H54 (cell line): ENCODE measurements at places on chromosomes 2 and 18.

DNA sequence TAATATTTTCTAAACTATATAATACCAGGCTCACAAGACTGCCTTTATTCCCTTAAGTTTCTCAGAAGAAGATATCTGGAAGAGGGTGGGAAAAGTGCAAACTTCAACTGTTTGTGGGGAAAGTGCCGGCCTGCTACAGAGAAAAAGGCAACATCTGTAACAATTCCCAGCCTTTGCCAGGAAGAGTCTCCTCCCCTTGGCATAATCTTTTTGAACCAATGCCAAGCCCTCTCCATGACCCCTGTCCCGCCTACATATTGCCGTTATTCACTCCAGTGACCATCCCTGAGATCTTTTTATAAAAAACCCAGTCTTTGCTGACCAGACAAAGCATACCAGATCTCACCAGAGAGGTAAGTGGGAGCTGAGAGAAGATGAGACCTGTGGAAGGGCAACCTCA, at the start of gene REG3G:
Gene REG3G (plus strand): TSS at position 282 of the 400 bp plus-strand sequence. CDS start 392 bp downstream, outside the sequence.
- no peak for DNase-seq

GRCh38 chr2:136215908-136216472, 98.0 kb upstream of the CXCR4 start:
- no peak for DNase-seq

- no peak for DNase-seq
Observed at GRCh38 chr2:128424406-128425171, 105.9 kb upstream of the HS6ST1 start.

- no peak for DNase-seq
Observed at GRCh38 chr2:192438239-192438638, 243.5 kb upstream of the TMEFF2 start.

DNA sequence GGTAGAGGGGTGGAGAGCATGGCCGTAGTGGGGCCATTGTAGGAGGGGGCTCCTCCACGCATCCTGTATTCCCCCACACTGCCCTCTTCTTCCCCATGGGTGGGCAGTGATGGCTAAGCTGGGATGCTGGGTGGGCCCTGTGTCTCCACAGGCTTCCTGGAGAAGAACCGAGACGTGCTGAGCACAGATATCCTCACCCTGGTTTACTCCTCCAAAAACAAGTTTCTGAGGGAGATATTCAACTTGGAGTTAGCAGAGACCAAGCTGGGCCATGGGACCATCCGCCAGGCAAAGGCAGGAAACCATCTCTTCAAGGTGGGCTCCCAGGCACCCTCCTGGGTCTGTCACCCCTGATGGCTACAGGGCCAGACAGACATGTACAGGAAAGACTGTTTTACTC, 52.8 kb downstream of the MYO7B start:
- DNase-seq = no peak

GRCh38 chr2:240627736-240628506, 2.6 kb downstream of the GPR35 start:
- no peak for DNase-seq

DNA sequence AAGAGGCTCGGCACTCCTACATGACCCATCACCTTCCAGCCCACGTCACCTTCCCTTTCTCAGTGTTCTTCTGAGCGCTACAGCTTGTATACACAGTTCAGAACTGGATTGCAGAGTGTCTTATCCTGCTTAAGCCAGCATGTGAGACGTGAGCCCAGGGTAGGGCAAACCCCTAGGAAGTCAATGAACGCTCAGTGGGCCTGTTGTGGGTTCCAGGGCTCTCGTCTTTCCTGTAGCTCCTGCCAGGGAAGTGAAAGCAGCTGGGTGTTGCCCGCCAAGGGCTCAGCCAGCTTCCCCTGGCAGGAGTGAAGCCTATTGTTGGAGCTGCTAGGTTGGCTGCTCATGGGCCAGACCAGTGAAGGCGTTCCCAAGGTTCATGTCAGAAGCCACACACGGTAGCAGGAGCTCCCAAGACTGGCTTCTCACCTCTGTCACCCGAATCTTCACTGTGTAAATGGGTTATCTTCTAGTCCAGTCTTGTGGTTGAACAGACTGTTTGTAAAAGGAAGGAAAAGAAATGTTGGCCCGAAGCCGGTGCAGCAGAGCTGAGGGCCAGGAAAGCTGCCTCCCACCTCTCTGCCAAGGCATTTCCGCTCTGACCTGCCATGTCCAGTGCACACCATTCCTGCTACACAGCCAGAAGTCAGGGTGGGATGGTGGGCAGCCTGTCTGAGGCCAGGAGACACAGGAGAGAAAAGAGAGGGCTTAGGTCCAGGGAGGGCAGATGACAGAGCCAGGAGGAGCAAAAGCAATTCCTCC, 69.6 kb upstream of the RMDN2 start:
- no peak for DNase-seq

- DNase-seq = no peak
Observed at GRCh38 chr2:45379399-45380087, 231.5 kb downstream of the SRBD1 start.

DNA sequence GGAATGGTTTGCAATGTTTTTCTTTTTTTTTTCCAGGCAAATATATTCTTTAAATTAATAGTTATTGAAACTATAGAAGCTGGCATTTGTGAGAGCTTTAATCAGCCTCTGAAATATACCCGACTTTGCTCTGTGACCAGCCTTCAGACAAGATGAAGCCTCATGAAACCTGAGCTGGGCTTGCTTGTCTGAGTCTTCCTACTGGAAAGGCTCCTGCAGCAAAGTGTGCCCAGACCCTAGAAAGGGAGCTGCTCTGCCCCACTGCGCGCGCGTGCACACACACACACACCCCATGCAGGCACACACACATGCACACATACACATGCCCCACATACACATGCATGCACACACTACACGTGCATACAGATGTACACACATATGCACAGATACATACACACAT, 203.3 kb upstream of the NT5C1B start:
- DNase-seq = no peak

- DNase-seq = no peak
Observed at GRCh38 chr2:112646102-112646719, 472 bp downstream of the SLC20A1 start.

GRCh38 chr2:217638533-217638932, 364.3 kb downstream of the TNS1 start:
- no peak for DNase-seq

GRCh38 chr18:74595431-74595830, 2.2 kb upstream of the ZNF407 start:
- DNase-seq = no peak

- no peak for DNase-seq
Observed at GRCh38 chr18:76572518-76573247, 77.6 kb upstream of the ZNF516 start.

DNA sequence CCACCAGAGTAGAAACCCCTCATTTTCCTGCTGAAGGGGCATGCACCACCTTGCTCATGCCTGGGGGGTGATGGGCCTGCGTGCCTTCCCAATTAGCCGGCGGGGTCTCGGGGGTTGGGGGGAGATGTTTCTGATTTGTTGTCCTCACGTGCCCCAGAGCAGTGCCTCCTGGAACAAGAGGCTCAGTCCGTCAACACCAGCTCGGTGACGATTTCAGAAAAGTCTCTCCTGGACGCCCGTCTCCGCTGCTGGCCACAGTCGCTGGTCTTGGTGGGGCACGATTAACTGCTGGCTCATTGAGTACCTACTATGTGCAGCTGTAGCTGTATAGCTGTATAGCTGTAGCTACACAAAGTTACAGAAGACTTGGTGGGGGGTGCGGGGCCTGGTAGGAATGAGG, 4.4 kb downstream of the ACKR3 start:
- DNase-seq = no peak

DNA sequence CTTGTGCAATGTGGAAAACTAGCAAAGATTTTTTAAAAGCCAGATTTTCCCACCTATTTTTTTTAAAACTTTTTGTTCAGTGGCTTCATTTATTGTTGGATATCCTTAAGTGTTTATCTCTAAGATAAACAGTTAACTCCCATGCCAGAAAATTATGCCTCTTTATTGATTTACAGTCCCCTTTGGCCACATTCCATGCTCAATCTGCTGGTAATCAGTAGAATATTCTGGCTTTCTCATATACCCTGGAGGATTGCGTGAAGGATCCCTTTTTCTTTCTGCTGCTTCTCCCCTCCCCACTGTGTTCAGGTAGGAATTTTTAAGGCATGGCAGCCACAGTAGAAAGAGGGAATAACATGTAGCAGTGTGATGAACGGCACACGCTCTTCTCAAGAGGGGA, 2.6 kb downstream of the GRHL1 start:
- no peak for DNase-seq

DNA sequence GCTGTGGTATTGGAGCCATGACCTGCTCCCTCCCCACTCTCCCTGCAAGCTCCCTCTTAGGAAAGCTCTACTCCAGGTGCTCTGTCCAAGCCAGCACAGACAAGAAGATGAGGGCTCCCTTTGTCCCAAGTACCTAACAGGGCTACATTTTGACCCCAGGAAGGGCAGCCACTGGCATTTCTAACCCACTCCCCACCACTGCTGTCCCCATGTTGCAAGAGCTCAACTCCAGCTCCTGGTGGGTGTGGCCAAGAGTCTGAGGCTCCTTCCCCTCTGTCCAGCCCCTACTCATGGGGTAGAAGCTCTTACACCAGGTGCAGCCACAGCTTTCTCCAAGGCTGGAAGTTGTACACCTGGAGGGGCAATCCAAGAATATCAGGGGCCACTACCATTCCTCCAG, 127.0 kb upstream of the NPAS2 start:
- no peak for DNase-seq

- peak; percentile 15 for DNase-seq
Observed at GRCh38 chr18:12656605-12656937, 1.3 kb downstream of the SPIRE1 start.

- DNase-seq = no peak
Observed at GRCh38 chr18:62365420-62365819, 40.3 kb downstream of the TNFRSF11A start.

- no peak for DNase-seq
Observed at GRCh38 chr2:126399001-126399400, 257.0 kb upstream of the GYPC start.

DNA sequence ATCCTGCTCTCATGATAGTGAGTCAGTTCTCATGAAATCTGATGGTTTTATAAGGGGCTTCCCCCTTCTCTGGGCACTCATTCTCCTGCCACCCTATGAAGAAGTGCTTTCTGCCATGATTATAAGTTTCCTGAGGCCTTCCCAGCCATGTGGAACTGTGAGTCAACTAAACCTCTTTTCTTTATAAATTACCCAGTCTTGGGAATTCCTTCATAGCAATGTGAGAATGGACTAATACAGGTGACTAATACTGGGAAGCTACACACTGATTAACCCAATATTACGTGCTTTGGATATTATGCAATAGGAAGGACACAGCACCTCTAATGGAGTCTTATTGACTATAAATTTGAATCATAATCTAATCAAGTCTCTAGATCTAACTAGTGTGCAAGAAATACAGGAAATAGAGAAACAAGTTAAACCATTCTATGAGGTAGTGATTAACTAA, 107.2 kb upstream of the ETAA1 start:
- DNase-seq = no peak

GRCh38 chr18:21205695-21206094, 36.3 kb upstream of the GREB1L start:
- no peak for DNase-seq

- no peak for DNase-seq
Observed at GRCh38 chr18:42126586-42126985, 171.6 kb downstream of the PIK3C3 start.

GRCh38 chr2:118232391-118232790, 144.1 kb downstream of the INSIG2 start:
- no peak for DNase-seq

DNA sequence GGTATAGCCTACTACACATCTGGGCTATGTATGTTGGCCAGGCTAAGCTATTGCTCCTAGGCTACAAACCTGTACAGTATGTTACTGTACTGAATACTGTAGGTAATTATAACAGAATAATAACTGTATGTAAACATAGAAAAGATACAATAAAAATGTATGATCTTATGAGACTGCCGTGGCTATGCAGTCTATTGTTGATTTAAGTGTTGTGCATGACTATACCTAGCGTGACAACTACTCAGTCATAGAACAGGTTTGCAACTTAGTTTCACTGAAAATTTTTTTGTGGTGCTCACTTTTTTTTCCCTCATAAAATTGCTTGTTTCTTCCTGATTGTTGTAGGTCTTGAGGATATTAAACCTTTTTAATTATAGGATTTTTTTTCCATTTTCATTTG, 25.9 kb downstream of the KCMF1 start:
- DNase-seq = no peak

GRCh38 chr2:63569740-63570139, 18.5 kb downstream of the WDPCP start:
- DNase-seq = no peak

DNA sequence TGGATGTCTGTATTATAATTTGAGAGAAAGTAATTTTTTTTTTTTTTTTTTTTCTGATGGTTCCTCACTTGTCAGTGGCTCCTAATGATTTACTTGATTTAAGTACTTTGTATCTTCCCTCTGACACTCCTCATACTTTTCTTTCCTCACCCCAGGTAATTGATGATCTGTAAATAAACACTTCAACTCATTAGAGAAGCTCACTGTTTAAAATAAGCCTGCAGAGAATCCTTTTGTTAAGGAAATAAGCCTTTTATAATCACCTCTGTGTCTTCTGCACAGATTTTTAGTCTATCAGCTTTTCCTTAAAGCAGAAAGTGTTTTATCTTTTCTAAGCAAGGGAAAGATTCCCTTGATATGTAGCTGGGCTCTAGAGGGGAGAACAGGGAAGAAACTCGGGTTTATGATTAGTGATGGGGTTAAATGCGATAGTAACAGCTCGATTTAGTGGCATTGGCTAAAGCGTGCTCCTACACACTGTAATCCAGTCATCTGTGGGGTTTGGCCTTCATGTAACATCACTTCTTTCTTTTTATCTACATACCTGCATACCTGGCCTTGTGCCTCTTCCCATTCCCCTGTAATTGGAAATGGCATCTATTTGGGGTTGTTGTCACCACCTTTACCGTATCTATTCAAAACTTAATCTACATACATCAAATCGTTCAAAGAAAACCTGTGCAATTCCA, 60.1 kb upstream of the LRRTM1 start:
- no peak for DNase-seq

DNA sequence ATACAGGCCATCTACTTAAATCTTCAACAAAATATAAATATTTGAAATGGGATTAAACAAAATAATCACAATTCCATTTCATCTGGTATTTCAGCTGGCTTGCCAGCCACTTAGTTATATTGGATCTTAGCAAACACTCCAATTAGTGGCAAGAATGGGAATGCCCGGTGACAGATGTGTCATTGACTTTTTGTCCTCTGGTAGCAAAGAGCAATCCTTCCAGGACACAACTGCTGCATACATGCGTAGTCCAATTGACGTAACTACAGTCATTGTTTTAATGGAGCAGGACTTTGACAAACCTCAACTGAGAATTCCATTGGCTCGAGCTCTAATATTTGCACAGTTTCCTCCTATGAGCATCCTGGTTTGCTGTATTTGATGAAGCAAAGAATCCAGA, 69.9 kb downstream of the RNF152 start:
- no peak for DNase-seq

DNA sequence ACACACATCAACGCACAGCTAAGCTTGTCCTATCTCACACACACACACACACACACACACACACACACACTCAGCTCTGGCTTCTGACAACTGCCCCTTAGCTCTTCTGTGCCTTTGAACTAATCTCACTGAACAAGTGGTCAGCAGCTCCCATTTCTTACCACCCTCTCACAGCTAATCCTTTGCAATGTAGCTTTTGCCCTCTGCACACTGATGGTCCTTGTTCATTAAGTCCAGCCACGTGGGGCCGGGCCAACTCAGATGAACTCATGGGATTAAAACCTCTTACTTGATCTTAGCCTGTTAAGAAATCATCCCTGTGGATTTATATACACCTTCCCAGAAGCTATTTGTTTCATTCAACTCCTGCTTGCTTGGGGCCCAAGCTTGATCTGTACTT, 36.6 kb downstream of the DPYSL5 start:
- no peak for DNase-seq
